ENCODE measurements at places on chromosomes 13 and 19. TPM values are rescaled to one million over a fixed set of nuclear protein-coding genes. Genes with fewer than 3 reads are reported as not detected.

GRCh38 chr13:62512194-62513141 lies 1096.8 kb upstream of the PCDH20 start:
- peak; percentile 4 for DNase-seq

DNA sequence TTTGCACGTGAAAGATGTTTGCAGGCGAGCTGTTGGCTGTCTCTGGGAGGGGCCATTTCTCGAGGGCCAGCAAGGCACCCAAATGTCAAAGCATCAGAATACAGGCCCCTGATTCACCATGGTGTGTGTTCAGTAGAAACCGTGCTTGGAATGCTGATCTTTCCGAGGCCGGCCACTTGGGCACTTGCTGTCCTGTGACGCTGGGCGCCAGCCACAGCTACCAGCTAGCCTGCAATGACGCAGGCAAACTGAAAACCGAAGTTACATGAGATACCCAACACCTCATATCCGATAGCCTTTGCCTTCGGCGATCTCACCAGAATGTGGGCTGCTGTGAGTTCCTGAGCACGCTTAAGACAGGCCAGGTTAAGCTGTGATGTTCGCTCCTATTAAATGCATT lies 12.0 kb downstream of the THOP1 start:
- DNase-seq = no peak

- DNase-seq = no peak
Measured at GRCh38 chr19:49006905-49007304, 10.0 kb downstream of the LHB start.

GRCh38 chr13:96946709-96947311 lies 47.5 kb downstream of the OXGR1 start:
- DNase-seq = no peak

- DNase-seq = no peak
Measured at GRCh38 chr13:74796157-74796556, 662.0 kb upstream of the KLF12 start.

DNA sequence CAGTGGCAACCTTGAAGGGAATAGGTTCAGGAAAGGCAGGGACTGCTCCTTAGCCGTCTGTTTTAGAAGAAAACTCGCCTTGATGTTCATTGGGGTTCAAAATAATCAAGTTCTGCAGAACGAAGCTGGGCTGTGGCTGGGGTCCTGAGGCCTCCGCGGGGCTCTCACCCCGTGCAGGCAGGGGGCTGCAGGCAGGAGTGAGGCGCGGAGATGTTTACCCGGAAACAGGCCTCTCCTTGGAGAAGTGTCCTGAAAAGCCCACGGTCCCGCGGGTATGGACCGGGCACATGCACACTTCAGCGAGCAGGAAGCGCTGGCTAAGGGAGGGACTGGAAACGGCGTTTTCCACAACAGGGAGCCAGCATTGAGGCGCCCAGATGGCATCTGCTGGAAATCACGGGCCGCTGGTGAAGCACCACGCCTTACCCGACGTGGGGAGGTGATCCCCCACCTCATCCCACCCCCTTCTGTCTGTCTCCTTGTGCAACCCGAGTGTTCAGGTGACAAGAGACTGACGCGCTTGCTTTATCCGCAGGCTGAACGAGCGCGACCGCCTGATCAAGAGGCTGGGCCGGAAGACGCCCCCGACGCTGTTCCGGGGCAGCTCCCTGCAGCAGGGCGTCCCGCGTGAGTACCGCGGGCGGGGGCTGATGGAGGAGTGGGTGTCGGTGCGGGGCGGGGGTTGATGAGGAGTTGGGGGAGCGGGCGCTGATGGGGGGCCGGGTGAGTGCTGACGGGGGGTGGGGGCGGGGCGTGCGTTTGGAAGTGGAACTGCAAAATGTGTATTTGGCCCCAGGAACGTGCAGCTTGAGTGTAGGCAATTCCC lies 39.6 kb downstream of the SHISA2 start:
- DNase-seq = peak; percentile 60

DNA sequence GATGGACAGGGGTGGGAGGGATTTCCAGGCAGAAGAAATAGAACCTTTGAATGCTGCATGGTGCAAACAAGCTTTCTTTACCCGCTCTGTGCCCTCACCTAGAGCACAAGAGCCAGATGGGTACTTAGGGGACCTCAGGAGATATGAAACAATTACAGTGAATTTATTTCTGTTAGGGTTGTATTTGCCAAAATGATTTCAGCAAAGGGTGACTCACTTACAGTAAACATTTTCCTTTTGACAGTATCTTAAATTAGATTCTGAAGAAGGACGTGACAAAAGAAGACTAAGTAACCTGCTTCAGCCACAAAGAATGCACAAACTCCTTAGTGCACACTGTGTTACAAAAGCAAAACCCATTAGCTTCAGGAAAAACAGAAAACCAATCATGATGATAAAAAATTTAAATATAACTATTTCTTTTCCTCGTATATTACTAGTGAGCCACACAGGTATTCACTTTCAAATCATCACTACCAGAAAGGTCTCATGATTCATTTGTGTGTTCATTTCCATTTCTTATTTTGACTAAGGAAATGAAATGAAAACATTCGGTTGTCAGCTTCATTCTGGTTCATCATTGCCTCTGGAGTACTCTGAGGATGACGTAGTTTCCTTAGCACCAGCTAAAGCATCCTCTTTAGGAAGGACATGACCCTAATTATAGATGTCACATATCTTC lies 158.8 kb downstream of the NHLRC3 start:
- DNase-seq = peak; percentile 10

DNA sequence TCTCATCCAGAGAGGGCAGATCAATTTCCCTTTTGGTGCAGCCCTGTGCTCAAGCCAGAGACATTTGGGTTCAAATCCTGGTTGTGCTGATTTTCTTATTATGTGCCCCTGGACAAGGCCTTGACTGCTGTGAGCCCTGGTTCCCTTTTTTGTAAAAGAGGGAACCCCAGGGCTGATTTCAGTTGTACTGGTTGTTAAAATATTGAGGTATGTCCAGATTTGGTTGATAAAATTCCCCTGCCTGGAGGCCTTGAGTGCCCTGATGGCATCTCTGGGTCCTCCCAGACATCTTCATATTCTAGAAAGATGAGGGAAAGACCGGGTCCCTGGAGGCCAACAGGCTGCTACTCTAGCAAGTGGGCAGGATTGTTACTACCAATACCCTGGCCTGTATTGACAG lies 14.4 kb upstream of the PLAUR start:
- no peak for DNase-seq

GRCh38 chr19:13017306-13018034 lies 22.2 kb downstream of the NFIX start:
- no peak for DNase-seq

DNA sequence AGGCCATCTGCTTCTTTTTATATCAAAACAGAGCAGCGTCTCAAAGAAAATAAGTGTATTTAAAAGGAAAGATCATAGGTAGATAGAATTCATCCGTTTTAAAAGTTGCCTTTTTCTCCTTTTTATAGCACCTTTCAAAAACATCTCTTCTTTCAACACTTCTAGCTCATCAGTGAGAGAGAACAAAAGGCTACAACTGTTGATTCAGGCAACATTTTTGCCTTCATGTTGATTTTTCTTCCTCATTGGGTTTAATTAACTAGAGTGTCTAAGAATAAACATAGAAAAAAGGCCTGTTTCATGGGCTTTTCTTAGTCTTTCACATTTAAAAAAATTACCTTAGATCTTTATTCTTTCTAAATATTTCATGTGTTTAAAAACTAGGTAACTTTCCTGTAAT lies 13.6 kb downstream of the COL4A2 start:
- DNase-seq = no peak

DNA sequence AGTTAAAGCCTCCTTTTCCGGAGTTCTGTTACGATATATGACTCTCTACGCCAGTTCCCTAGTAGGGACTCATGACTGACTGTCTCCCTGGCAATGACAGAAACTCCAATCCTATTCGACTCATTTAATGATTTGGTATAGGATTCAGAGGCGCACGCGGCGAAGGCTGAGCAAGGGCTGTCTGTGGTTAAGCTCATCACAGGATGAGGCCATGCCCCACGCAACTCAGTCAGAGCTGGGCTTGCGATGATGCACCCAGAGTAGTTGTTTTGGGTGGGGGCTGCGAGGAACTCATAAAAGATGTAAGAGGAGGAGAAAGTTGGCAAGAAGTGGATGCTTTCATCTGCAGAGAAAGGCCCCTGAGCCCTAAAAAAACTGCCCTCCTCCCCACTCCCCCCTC lies 468 bp upstream of the SERTM1 start:
- DNase-seq = no peak

- peak; percentile 81 for DNase-seq
Measured at GRCh38 chr13:99307648-99308339, 595 bp upstream of the GPR183 start.

DNA sequence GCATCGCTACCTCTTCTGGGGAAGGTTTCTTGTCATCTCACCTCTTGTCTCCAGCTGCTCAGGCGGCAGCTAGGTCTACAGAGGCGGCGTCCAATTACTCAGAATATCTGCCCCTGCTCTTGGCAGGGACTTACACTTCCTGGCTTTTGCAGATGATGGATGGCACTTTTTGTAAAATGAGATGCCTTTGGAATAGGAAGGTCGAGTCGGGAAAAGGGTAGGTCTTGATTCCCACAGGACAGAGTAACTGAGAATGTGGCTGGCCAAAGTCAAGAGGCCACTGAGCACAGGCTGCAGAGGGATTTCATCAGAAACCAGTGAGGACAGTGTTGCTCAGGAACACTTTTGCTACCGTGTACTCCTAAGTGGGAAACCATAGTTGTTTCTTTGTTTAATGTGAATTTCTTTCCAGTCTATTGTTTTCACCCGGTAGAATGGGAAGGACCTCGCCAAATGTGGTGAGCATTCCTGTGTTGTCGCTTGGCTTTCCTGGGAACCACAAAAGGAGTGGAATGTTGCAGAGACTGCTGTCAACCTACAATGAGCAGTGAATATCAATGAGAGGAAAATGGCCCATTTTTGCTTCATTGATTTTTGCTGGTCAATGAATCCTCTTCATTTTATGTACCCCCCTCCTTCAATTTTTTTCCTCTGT lies 383.7 kb downstream of the HS6ST3 start:
- no peak for DNase-seq

GRCh38 chr13:51934461-51935087 lies 72.8 kb downstream of the CCDC70 start:
- no peak for DNase-seq

DNA sequence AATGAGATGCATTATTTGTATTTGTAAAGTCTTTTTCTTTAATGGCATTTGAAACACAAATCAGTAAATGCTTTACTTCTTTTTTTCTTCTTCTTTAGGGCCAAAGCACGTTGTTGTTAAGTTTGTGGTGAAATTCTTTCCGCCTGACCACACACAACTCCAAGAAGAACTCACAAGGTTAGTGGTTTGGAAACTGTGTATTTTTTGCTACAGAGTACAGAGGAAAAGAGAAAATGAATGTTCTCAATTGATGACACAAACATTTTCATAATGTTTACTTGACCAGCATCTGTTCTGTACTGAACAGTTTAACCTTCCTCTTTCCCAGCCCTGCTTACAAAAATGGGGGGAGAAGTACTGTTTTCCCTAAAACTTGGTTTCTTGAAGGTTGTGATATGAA lies 190.9 kb upstream of the RNF113B start:
- no peak for DNase-seq

GRCh38 chr19:43533546-43534304 lies 737 bp downstream of the ZNF575 start:
- DNase-seq = peak; percentile 100

DNA sequence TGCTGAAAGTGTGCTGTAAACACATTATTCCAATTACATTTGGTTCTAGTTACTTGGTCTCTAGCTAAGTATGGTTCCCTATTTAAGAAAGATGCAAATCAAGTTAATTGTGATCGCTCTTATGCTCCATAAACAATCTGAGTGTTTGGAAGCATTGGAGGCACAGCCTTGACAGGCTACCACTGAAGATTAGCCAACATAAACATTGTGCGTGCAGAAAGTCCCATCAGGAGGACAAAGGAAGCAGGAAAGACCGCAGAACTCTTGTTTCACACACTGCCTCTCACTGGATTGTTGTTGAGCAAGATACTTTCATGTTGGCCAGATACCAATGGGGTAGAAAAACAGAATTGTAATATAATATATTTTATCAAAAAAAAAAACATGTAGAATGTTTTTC lies 814.4 kb downstream of the EFNB2 start:
- DNase-seq = no peak

DNA sequence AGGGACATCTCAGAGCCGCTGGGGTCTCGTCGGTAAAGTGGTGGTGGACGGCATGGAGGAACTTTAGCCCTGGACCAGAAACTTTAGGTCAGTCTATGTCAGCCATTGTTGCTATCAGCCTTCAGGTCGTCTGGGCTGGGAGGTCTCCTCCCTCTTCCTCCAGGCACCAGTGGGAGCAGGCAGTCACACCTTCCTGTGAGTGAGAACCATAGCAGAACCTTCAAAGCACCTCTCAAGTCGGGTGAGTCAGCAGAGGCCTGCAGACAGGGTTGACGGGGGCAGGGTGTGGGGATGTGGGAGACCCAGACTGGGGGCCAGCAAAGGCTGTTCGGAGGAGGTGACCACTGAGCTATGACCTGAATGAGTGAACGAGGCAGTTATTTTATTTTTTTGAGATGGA lies 15.4 kb upstream of the SBNO2 start:
- peak; percentile 81 for DNase-seq

DNA sequence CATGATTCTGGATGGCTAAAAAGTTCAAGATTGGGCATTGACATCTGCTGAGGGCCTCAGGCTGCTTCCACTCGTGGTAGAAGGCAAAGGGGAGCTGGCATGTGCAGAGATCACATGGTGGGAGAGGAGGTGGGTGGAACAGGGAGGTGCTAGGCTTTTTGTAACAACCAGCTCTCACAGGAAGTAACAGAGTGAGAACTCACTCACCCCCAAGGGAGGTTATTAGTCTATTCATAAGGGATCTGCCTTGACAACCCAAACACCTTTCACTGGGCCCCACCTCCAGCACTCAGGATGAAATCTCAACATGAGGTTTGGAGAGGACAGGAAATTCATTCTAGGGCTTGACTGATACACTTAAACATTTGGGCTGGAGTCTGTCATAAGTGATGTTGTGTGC lies 197.7 kb upstream of the RNF113B start:
- DNase-seq = no peak

GRCh38 chr19:27722625-27723024 lies 1490.3 kb downstream of the UQCRFS1 start:
- DNase-seq = no peak

GRCh38 chr19:14472202-14472938 lies 2.8 kb downstream of the PTGER1 start:
- peak; percentile 89 for DNase-seq

DNA sequence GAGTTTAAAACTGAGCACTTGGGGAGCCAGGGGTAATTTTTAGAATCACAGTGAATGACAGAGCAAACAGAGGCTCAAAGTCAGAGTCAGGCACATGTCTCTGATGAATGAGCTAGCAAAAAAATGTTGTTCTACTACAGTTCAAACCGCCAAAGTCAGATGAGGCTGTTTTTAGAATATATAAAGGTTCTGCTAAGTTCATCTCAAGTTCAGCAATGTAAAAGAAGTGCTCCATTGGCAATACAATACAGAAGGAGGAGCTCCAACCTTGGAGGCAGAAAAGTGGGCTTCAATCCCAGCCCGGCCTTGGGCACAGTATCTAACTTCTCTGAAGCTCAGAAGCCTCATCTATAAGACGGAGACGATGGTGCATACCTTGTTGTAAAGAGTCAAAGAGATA lies 70.1 kb upstream of the IPO5 start:
- DNase-seq = no peak

- peak; percentile 29 for DNase-seq
Measured at GRCh38 chr19:48443256-48443655, 2.5 kb upstream of the GRWD1 start.

The ATP4A gene
- total RNA-seq = not detected

The OR4F17 gene
- total RNA-seq = not detected

The LPAR2 gene
- 72.8 TPM for total RNA-seq

The CD70 gene
- 25.0 TPM for total RNA-seq

The NTF4 gene
- not detected for total RNA-seq

The C19orf73 gene
- 2.2 TPM for total RNA-seq

The APOC1 gene
- total RNA-seq = not detected

The U2AF2 gene
- total RNA-seq = 128 TPM

The CCNE1 gene
- total RNA-seq = 41.9 TPM
